ELF-1 (cell line): ENCODE measurements at places on chromosomes 6 and 20.

DNA sequence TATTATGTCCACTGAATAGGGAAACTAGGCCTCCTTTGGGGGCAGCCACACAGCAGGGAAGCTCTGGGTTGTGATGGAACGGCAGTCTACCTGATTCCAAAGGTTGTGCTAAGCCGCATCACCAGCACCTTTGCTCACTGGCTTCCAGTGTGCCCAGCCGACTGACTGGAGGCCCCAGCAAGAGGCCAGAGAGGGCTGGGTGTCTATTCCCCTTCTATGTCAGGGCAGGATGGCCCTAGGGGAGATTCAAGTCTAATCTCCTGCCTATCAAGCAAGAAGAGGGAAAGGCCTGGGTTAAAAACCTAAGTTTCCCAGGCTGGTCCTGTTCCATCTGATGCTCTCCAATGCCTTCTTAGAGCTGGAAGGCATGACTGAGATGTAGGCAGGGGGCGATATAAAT, 53.6 kb downstream of the JPH2 start:
- DNase-seq, result peak; percentile 54

- no peak for DNase-seq
Measured at GRCh38 chr6:147717991-147718390, 209.5 kb downstream of the SAMD5 start.

DNA sequence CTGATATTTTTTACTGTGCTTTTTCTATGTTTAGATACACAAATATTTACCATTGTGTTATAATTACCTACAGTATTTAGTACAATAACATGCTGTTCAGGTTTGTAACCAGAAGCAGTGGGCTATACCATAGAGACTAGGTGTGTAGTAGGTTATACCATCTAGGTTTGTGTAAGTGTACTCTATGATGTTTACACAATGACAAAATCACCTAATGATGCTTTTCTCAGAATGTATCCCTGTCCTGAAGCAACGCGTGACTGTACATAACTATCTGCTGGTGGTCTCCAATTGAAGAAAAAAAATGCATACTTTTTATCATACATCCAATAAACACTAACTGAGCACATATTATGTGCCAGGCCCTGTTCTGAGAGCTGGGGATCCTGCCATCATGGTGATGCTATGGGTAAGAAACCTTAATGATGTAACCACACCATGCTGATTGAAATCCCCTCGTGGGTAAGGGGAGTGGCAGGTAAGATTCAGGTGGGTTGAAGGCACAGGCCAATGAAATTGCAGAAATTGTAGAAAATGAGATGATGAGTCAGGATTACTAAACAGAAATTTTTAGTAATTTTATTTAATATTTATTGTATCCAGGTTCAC, 76.8 kb downstream of the FYN start:
- no peak for DNase-seq

- DNase-seq, result no peak
Measured at GRCh38 chr6:163392533-163392932, 22.0 kb upstream of the QKI start.

DNA sequence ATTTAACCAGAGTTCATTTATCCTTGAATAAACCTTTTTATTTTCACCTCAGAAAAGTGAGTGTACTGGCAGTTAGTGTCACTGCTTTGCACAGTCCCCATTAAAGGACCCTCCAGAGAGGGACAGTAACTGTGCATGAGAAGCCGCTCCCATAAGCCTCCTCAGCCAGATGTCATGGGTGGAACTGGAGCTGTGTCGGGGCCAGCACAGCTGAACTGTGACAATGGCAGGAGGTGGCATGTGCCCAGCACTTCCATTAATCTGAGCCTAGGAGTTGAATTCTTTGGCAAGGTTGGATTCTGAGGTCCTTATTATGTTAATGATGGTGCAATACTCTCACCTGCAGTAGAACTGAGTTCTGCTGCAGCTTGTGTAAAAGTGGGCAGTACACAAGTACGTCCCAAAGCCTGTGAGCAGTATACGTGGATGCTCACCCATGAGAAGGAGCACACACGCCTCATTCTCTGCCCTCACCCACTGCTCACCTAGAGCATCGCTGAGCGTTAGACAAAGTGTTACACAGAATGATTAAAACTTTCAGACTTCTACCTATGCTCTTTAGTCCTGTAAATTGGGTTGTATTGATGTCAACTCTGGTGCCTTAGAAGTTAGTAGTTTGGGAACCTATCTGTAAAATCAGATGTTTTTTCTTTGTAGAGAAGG, 11.9 kb upstream of the CSE1L start:
- DNase-seq, result no peak

- no peak for DNase-seq
Measured at GRCh38 chr6:80214436-80215022, 108.1 kb downstream of the BCKDHB start.

- no peak for DNase-seq
Measured at GRCh38 chr20:53961527-53961926, 108.9 kb downstream of the BCAS1 start.

- no peak for DNase-seq
Measured at GRCh38 chr20:39164642-39165041, 202.5 kb downstream of the DHX35 start.

DNA sequence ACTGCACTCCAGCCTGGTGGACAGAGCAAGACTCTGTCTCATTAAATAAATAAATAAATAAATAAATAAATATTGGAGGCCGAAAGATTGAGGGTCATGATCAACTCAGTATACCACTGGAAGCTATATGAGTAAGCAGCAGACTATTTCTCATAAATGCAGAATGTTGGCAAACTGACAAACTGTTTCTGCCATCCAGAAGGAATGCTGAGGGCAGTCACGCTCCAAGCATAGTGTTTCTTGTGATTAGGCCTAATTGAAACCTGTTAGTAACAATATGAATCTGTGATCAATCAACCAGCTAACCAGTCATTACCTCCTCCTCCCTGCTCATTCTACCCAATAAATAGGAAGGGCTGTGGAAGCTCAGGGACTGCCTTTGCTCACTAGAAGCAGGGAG, 15.2 kb upstream of the KCNK15 start:
- DNase-seq, result no peak

DNA sequence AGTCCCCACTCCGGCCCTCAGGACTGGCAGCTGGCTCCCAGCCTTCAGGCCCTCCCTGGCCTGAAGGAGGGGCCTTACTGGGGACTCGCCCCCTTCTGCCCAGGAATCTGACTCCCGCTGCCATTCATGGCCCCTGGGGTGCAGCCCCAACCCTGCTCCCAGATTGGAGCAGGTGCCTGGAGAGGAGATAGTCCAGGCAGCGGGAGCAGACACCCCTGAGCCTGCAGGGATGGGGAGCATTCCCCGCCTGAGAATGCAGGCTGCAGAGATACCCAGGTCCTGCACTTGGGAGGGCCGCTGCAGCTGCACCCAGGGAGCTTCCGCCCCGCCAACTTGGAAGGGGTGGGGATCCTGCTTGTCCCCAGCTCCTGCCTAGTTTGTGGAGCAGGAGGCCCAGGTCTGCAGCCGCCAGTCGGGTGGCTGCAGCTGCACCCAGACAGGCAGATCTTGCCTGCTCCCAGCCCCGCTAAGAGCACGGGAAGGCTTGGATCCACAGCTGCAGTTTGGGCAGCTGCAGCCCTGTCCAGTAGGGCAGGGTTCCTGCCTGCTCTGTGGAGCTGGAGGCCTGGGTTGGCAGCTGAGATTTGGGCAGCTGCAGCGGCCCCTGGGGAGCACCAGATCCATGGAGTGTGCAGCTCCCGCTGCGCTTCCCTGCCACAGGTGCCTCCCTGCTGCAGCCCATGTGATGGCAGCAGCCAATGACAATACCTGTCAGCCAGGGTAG, 5.2 kb downstream of the GTSF1L start:
- no peak for DNase-seq

- DNase-seq, result no peak
Measured at GRCh38 chr6:169942173-169942572, 190.8 kb downstream of the ERMARD start.

GRCh38 chr6:88020439-88020838, 27.2 kb upstream of the SPACA1 start:
- DNase-seq, result no peak

- DNase-seq, result no peak
Measured at GRCh38 chr20:36030149-36030548, 61.8 kb downstream of the CNBD2 start.

GRCh38 chr6:143136647-143137046, 76.0 kb downstream of the AIG1 start:
- peak; percentile 3 for DNase-seq

DNA sequence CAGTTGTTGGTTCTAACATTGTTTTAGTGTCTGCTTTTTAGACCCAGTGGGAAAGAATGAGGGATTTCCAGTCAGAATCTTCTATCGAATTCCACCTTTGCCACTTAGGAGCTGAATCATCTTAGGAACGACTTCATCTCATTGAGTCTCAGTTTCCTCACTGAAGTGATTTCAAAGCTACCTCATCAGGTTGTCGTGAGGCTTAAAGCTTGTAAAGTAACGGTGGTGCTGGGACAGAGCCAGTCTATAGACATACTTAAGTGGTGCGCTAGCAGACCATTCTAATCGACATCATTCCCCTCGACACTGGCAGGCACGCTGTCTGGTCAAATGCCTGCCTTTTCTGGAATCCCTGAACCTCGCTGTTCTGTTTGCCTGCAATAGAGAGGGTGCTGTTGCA, 55.5 kb downstream of the TMEM170B start:
- no peak for DNase-seq

GRCh38 chr6:163036160-163036645, 308.4 kb downstream of the PACRG start:
- DNase-seq, result no peak
